ENCODE measurements at places on chromosomes 3 and 15.

- no peak for DNase-seq
Measured at GRCh38 chr3:102124282-102124681, 275.0 kb downstream of the NFKBIZ start.

- DNase-seq = no peak
Measured at GRCh38 chr3:148131990-148132638, 565.6 kb upstream of the AGTR1 start.

GRCh38 chr15:94041746-94042145 is 189.6 kb upstream of the MCTP2 start:
- no peak for DNase-seq

DNA sequence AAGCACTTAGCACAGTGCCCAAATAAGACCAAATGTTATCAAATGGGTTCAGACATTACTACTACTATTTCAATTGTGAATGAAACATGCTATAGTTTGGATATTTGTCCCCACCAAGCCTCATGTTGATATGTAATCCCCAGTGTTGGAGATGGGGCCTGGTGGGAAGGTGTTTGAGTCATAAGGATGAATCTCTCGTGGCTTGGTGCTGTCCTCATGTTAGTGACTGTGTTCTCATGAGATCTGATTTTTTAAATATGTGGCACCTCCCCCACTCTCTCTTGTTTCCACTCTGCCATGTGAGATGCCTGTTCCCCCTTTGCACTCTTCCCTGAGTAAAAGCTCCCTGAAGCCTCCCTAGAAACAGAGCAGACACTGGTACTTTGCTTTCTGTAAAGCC is 148.7 kb upstream of the TGFBR2 start:
- no peak for DNase-seq

GRCh38 chr3:79685108-79685507 is 82.7 kb downstream of the ROBO1 start:
- no peak for DNase-seq

DNA sequence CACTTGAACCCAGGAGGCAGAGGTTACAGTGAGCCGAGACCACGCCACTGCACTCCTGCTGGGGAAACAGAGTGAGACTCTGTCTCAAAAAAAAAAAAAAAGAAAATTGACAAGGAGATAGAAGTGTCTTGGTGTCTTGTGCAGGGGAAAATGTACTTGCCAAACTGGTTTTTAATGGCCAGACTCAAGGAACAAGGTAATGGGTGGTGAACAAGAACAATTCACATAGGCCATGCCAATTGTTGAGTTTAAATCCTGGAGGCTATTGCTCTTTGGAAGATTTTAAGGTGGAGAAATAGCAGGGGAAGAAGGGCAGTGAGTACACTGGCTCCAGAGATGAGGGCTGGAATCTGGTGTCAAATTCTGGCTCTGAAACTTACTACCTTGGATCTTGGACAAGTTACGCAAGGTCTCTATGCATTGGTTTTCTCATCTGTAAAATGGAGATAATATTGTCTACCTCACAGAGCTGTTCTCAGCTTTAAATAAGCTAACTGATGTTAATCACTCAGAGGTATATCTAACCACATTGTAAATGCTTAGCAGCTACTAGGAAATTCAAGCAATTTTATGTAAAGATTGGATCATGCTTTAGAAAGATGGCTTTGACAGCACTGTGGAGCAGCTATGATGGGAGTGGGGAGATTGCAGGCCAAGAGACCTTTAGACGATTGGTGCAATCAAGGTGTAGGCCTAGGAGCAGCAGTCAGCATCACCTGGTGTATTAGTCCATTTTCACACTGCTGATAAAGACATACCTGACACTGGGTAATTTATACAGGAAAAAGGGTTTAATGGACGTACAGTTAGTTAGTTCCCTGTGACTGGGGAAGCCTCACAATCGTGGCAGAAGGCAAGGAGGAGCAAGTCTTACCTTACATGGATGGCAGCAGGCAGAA is 78.3 kb downstream of the B3GALNT1 start:
- no peak for DNase-seq

- no peak for DNase-seq
Measured at GRCh38 chr3:16186565-16186964, 12.1 kb downstream of the GALNT15 start.

DNA sequence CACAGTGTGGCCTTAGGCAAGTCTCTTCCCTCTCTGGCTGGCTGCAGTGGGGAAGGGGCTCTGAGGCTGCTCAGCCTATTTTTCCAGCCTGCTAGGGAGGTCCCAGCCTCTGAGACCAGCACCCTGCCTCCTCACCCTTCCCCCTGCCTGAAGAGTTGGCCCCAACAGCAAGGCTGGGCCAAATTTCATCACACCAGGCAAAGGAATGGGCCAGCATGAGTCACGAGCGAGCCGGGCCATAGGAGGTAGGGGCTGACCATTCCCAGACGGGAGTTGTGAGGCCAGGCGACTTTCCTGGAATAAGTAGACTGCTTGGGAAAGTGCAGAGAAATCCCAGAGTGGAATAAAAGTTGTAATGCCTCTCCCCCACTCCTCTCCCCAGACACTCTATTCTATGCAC is 5.7 kb upstream of the FBLN2 start:
- peak; percentile 87 for DNase-seq

GRCh38 chr3:45167011-45167911 is 21.1 kb upstream of the CDCP1 start:
- DNase-seq = peak; percentile 70

GRCh38 chr3:34046154-34046553 is 247.7 kb downstream of the PDCD6IP start:
- no peak for DNase-seq

- DNase-seq = no peak
Measured at GRCh38 chr15:26866298-26867199, at the start of gene GABRA5. Gene GABRA5 (plus strand): TSS chr15:26867062. CDS start chr15:26869249, 2,187 bp downstream.

GRCh38 chr15:42591238-42591934 is 16.0 kb downstream of the STARD9 start:
- no peak for DNase-seq

- no peak for DNase-seq
Measured at GRCh38 chr15:71223516-71223915, 108.2 kb downstream of the THSD4 start.

DNA sequence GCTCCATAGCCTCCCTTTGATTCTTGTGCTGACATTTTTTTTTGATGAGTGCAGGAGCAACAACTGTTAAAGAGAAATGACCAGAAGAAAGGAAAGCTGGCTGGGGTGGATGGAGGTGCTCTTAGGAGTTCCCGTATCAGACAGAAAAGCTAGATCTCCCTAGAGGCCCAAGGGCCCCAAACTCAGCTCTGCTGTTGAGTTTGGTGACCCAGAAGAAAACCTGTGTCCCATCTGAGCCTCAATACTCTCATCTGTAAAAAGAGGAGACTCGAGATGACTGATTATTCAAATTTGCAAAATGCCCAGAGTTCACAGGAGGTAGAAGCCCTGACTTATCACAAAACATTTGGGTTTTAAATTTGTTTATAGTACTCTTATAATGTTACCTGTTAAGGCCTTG is 142.4 kb downstream of the TIGIT start:
- DNase-seq = no peak
